T1000 (cell line): ENCODE measurements at places on chromosomes 2 and 18.

DNA sequence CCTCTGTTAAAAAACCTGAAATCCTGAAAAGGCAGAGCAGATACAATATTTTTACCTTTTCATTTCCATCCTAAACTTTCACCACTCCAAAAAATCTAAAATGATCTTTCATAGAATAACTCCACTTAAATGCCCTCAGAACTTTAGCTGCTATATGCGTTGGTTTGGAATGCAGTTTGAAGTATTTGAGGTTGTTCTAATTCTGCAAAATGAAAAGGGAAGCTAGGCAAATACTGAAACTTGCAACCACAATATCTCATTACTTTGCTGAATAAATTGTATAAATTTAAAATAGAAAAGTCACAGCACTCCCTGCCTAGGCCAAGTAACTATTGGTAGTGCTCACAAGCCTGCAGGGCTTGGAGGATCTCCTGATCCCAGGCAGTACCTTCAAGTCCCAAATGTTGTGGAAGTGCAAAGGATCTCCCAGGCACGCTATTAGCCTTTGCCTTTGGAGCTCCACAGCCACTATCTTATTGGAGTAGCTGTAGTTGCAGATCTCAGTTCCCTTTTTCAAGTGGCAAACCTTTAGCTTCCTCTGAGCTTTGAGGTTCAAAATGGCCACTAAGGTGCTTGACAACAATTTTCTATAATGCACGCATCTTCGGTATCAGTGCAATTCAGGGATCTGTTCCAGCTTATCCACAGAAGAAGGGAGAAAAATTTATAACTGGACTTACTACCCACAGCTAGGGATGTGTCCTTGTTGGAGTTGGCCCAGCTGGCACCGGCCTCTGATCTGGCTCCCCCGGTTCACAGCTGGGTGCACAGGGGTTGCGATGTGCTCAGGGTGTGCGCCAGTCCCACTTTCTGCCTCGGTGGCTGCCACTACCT lies 43.4 kb upstream of the ANKRD62 start:
- DNase-seq, result no peak

DNA sequence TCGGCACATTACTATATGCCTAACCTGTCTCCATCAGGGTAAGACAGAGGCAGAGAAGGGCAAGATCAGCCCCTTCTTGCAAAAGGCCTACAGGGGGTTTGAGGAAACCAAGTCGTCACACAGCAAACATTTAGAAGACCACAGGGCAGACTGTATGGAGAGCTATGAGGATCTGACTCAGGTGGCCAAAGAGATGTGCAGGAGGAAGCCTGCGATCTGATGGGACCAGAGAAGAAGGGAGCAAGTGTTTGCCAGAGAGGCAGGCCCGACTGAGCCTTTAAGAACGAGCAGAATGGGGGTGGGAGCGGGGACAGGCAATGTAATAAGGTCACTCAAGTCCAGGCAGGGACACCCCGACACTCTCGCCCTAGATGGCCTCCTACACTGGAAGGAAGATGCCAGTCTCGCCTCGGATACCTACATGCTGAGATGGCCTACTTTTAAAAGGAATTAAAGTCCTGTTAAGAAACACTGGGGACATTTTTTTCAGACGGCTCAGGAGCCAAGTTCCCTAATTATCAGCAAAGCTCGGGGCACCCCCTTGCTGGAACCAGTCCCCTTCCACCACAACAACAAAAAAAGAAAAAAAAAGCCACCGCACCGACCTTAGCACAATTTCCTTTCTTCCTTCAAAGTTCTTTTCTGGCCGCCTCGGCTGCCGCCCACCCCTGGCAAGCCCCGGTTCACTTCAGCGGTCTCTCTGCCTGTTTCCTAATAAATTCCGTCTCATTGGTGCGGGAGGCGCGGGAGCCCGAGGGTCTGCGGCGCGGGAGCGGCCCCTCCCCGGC lies 1.5 kb downstream of the SFXN5 start:
- DNase-seq, result no peak

DNA sequence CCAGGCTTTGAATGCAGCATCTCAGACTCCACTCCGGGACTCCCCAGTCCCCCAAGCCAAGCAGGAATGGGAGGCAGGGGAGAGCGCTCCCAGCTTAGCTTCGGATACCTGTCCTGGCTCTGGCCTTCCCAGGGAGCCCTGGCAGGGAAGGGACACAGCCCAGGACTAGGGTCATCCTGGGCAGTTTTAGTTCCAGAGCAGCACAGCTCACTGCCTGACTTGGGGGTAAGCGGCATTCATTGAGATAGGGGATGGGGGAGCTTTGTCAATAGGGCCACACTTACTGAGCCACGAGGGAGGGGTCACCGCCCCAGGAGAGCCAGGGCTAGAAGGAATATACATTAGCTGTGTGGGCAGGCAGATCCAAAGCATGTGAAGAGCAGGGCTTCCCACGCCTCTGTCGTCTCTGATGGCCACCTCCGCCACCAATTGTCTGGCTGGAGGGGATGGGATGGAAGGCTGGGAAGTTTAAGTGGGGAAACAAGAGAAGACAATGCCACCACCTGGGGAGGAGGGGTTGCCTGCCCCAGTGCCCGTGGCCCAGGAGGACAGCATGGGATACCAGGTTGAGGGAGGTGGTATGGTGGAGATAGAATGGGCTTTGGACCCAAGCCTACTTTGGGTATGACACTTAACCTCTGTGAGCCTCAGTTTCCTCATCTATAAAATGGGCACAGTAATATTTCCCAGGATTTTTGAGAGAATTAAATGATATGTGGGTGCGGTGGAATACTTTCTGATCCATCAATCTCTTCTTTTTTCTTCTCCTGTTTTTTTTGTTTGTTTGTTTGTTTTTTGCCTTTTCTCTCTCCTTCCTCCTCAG lies 40.2 kb downstream of the SCTR start:
- no peak for DNase-seq

DNA sequence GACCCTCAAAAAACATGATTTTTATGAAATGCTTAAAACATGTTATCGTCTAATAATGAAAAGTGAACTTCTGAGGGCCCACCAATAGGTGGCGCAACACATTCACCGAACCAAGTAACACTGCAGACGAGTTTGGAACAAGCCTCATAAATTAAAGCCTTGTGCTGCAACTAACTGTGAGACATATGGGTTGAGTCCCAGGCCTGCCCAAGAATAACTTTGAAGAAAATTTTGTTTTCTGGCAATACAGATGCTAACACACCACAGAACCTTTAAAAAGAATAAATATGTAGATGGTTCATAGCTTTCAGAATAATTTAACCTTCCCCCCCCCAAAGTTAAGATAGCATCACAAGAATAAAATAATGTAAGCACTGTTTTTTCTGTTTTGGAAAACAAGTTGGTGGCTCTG lies 285.9 kb downstream of the RNF144A start:
- peak; percentile 47 for DNase-seq

GRCh38 chr18:38297910-38298309 lies 732.3 kb upstream of the CELF4 start:
- no peak for DNase-seq

GRCh38 chr18:54822872-54823845 lies 5.1 kb upstream of the RAB27B start:
- peak; percentile 59 for DNase-seq

GRCh38 chr2:146041274-146041910 lies 1521.5 kb upstream of the ZEB2 start:
- DNase-seq, result no peak

DNA sequence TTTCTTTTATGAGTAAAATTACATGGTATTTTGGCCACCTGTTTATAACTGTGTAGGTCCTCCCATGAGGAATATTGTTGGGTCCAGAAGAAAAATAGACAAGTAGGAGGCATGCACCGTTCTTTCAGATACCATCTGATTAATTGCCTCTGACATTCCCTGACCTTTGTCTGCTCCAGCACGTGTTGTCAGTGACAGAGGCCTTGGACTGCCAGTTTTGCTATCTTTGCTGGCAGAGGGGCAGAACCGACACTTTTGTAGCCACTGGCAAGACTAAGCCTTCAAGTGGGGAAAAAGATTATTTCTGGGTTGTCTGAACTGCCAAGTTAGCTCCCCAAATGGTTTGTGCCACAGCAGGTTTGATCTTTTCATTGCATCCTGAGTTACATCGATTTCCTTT lies 276.9 kb downstream of the CAMKMT start:
- no peak for DNase-seq

DNA sequence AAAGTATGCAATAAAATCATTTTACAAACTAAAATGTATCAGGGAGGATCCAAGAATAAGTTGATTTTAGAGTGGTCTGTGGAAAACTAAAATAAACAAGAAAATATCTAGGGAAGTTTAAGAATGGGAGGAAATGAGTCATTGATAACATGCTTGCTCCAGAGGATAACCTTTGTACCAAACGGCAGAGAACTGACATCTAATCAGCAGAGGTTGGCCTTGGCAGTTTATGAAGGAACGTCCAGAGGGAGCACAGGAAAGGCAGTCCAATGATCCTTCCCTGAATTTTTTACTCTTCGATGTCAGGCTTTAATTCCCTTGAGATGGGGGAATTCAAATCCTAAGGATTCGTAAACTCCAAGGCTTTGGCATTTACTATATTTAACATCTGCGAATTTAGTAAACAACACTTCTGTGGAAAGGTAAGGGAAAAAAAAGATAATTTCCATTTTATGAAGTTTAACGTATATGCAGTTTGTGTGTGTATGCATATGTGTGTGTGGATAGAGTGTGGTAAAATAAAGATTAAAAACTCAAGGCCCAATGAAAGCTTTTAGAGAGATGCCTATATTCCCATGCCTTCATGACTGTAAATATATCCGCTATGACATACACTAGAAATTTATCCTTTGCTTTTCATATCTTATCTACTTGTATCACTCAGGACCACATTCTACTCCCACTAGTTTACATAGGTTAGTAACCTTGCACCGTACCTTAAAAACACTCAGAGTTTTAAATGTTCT lies 8.7 kb upstream of the INPP1 start:
- DNase-seq, result no peak
